NCI-H2227 treated with DMSO at 0.1 percent for 48 hours (cell line): ENCODE measurements at places on chromosomes 6 and 20.

DNA sequence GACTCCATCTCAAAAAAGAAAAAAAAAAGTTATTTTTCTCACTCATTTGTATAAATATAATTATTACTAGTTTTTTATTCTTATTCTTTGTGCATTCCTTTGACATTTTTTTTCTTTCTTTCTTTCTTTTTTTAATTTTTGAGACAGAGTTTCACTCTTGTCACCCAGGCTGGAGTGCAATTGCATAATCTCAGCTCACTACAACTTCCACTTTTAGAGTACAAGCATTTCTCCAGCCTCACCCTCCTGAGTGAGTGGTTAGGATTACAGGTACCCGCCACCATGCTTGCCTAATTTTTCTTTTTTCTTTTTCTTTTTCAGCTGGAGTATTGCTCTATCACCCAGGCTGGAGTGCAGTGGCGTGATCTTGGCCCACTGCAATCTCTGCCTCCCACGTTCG, 51.4 kb upstream of the JARID2 start:
- no peak for DNase-seq

- DNase-seq = peak; percentile 44
Observed at GRCh38 chr20:63652192-63652980, 838 bp downstream of the STMN3 start.

DNA sequence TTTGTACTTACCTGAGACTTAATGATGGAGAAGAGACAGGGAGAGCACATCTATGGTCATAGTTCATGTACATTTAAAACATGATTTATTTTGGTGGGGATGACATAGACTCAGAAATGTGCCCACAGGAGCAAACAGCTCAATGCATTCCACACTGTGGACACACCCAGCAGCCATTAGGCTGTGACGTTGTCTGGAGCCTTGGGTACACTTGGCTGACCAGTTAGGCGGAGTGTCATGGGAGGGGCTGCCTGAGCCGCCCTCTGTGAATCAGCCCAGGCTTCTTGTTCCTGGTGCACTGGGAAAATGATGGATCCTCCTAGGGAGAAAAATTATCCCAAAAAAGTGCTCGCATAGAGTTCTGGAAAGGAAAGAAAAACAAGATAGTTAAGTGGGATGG, 231.0 kb upstream of the GMDS start:
- DNase-seq = no peak

DNA sequence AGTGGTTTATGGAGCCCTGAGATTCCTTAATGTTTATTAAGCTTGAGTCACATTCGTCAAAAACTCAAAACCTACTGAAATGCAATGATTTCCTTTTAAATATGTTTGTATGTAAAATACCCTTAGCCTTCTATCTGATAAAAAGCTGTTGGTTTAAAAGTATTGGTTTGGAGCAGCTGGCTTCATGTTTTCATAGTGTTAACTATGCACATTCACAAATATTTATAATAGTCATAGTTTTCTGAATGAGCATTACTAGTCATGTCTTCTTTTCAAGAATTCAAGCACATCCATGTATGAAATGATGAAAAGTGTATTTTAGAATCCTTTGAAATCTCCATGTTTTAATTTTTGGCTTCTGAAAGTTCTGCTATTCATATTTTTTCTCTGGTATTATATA, 558.6 kb downstream of the UTRN start:
- no peak for DNase-seq

DNA sequence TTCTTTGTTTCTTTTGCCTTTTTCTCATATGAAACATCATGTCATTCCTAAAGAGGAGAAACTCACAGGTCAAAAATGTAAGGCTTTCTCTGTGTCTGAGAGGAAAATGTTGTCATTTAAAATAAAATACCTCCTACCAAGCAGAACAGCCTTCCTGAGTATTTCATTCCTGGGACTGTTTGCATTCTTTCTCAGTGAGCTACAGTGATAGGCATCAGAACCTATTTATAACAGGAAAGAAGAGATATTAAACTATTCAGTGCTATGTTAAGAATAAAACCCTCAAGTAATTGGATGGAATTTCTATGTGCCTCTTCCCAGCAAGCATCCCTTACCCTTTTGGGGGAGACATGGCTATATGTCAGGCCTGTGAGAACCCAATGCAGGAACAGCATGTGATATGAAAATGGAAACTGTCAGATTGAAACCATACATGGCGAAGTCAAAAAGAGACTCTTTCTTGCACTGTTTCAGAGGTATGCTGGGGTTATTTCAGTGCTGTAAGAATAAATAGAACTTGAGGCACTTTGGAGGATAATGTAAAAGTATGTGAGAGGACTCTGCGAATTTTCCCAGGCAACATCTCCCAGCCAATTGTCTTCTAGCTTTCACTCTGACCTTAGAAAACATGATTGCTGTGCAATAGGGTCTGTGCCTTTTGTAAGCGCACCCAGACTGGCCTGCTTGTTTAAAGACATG, 133.8 kb upstream of the CCN2 start:
- no peak for DNase-seq
